Psoas muscle (tissue), 8 donors: ENCODE measurements at places on chromosomes 11 and 22. TPM values are rescaled to one million over a fixed set of nuclear protein-coding genes. Genes with fewer than 3 reads are reported as not detected.

The OTOG gene
- total RNA-seq = not detected

DNA sequence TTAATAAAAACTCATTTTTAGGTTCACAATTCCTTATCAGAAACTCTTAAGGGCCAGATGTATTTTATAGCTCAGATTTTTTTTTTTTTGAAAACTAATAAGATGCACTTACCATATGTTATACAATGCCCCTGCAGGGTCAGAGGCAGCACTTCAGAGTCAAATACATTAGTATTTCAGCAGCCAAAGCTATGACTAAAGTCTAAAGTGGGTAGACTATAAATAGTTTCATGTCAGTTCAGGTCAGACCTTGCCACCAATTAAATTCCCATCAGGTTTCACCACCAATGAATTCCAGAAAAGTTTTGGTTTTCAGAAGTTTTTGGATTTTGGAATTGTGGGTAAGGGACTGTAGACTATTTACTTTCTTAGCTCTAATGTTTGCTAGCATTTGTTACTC, 75.9 kb downstream of the FAM83F start:
- H3K4me3 ChIP-seq = no peak overlapping the region
- DNase-seq = no peak
- H3K27ac ChIP-seq = peak overlapping the region; percentile 33
- H3K36me3 ChIP-seq = no peaks in the 10 kb centered on the region

DNA sequence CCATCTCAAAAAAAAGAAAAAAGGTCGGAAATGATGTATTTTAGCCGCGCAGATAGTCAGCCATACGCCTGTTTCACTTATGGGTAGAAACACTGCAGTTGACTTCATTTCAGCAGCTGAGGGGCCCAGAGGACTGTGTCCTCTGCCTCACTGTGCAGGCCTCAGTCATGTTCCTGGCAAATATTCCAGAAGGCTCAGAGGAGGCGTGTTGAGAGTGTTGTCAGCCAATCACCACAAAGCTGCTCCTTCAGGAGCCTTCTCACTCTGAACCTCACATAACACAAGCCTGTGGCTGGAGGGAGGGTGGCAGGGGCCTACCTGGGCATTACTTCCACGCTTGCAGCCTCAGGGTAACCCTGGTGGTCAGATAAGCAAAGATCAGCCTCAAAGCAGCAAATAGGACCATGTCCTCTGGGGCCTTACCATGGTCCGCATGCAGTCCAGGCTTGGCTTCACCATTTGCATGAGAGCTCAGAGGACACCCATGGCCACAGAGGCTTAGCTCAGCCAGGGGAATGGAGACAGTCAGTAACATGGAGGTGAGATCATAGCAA, 17.3 kb upstream of the TREH start:
- DNase-seq = no peak
- no peaks in the 10 kb centered on the region for H3K27me3 ChIP-seq
- no peaks in the 10 kb centered on the region for H3K4me1 ChIP-seq
- H3K36me3 ChIP-seq = no peaks in the 10 kb centered on the region
- no peak overlapping the region for H3K27ac ChIP-seq

- peaks cover 6% of the 10 kb centered on the region for H3K4me1 ChIP-seq
- DNase-seq = peak; percentile 48
- H3K27ac ChIP-seq = no peak overlapping the region
These were observed 23.9 kb downstream of the NEFH start for GRCh38 chr22:29503811-29504372.

The OR52L1 gene
- total RNA-seq = not detected

GRCh38 chr22:35938226-35938625, 90.4 kb downstream of the RBFOX2 start:
- no peaks in the 10 kb centered on the region for H3K36me3 ChIP-seq
- H3K4me3 ChIP-seq = no peak overlapping the region
- no peak for DNase-seq
- no peaks in the 10 kb centered on the region for H3K4me1 ChIP-seq
- H3K27me3 ChIP-seq = no peaks in the 10 kb centered on the region

DNA sequence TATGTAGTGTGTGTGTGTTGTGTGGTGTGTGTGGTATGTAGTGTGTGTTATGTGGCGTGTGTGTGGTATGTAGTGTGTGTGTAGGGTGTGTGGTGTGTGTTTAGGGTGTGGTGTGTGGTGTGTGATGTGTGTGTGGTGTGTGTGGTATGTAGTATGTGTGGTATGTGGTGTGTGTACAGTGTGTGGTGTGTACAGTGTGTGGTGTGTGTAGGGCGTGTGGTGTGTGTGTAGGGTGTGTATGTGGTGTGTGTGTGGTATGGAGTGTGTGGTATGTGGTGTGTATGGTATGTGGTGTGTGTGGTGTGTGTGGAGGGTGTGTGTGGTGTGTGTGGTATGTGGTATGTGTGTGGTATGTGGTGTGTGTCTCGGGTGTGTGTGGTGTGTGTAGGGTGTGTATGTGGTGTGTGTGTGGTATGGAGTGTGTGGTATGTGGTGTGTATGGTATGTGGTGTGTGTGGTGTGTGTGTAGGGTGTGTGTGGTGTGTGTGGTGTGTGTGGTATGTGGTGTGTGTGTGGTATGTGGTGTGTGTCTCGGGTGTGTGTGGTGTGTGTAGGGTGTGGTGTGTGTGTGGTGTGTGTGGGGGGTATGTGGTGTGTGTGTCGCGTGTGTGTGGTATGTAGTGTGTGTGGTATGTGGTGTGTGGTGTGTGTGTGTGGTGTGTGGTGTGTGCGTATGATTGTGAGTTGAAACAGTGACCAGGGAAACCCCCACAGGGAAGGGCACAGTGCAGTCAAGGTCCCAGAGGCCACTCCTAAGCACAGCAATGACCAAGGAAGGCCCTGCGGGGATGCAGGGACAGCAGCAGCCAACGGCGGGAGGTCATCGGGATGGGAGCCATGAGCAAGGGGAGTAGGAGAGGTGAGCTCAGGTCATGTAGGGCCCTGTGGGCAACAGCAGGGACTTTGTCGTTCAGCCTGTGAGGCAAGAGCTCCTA, 2.9 kb upstream of the PPP6R2 start:
- DNase-seq = no peak
- H3K4me1 ChIP-seq = peaks cover 5% of the 10 kb centered on the region
- no peak overlapping the region for H3K4me3 ChIP-seq

DNA sequence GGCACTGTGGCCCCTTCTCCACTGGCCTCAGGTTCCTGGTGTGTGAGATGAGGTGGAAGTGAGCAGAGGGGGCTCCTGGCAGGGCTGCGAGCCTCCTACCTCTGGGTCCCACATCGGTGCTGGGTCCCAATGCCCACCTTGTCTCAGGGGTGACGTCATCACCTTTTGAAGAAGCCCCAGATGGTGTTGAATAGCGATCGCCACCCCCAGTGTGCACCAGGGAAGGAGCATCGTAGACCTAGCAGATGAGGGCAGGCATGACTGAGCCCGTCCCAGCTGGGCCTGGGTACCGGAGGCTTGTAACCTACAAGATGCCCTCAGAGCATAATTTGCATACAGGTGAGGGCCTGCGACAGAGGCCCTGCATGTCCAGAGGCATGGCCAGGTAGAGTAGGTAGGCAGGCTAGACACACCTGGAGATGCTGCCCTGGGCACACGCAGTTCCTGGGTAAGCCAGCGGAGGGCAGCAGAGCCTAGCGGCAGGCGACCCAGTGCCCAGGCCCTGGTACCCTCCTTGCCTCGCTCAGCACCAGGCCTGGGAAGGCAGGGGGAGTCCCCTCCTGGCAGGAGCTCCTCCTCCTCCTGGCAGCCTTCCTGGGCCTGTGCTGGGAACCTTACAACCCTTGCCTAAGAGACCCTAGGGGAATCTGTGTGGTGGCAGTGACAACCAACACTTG, 52.5 kb downstream of the TPCN2 start:
- DNase-seq = peak; percentile 79
- H3K27me3 ChIP-seq = peaks cover 2% of the 10 kb centered on the region
- H3K4me3 ChIP-seq = no peak overlapping the region
- no peaks in the 10 kb centered on the region for H3K36me3 ChIP-seq
- no peaks in the 10 kb centered on the region for H3K4me1 ChIP-seq

The NNMT gene
- total RNA-seq = 457 TPM

The C22orf31 gene
- not detected for total RNA-seq

DNA sequence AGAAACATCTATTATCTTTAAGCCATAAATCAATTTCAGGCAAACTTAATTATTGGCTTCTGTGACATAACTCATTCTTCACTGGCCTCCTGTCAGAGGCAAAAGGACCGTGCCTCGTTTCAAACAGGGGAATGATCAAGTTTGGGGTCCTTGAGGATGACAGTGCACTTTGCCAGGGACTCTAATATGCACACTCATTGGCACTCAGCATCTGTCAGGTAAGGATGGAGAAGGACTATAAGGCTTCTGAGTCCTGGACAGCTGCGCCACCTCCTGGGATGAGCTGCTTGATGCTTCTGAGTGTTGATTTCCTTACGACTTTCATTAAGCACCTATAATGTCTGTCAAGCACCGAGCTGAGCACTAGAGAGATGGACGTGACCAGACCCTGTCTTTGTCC, 20.2 kb downstream of the BPIFC start:
- H3K4me1 ChIP-seq = no peaks in the 10 kb centered on the region
- H3K36me3 ChIP-seq = no peaks in the 10 kb centered on the region
- peaks cover 4% of the 10 kb centered on the region for H3K27me3 ChIP-seq
- no peak overlapping the region for H3K4me3 ChIP-seq

DNA sequence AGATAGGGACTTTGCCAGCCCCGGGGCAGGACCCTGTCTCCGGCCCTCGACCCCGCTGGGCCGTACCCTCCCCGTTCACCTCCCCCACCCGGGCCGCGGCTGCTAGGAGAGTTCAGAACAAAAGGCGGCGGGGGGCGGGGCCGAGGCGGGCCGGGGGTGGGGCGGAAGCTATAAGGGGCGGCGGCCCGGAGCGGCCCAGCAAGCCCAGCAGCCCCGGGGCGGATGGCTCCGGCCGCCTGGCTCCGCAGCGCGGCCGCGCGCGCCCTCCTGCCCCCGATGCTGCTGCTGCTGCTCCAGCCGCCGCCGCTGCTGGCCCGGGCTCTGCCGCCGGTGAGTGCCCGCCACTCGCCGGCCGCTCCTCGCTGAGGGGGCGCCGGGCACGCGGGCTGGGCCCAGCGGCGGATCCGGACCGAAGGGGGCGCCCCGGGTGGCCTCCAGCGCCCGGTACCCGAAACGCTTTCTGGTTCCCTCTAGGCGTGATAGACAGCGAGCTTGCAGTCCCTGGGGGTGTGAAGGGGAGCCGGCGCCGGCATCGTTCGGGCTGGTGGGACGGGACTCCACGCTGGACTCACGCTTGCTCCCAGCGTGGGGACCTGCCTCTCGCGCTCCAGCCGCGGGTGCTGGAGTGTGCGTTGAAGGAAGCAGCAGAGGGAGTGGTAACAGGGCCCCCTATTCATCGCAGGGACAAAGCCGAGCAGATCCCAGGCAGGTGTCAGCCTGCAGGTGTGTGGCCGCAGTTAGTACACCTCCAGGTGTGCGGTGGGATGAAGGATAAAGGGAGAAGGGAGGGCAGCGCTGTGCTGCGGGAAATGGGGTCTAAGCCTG, at the start of gene MMP11:
TSS of gene MMP11 (plus strand) at position 201 of the 825 bp plus-strand sequence. CDS start at position 223, 22 bp downstream.
- no peaks in the 10 kb centered on the region for H3K27me3 ChIP-seq
- peak; percentile 77 for DNase-seq
- peak within 1 kb of the TSS; percentile 68 for H3K4me3 ChIP-seq
- H3K36me3 ChIP-seq = no peaks in the 10 kb centered on the region
- peaks cover 15% of the 10 kb centered on the region for H3K4me1 ChIP-seq

The PANX3 gene
- total RNA-seq = not detected

DNA sequence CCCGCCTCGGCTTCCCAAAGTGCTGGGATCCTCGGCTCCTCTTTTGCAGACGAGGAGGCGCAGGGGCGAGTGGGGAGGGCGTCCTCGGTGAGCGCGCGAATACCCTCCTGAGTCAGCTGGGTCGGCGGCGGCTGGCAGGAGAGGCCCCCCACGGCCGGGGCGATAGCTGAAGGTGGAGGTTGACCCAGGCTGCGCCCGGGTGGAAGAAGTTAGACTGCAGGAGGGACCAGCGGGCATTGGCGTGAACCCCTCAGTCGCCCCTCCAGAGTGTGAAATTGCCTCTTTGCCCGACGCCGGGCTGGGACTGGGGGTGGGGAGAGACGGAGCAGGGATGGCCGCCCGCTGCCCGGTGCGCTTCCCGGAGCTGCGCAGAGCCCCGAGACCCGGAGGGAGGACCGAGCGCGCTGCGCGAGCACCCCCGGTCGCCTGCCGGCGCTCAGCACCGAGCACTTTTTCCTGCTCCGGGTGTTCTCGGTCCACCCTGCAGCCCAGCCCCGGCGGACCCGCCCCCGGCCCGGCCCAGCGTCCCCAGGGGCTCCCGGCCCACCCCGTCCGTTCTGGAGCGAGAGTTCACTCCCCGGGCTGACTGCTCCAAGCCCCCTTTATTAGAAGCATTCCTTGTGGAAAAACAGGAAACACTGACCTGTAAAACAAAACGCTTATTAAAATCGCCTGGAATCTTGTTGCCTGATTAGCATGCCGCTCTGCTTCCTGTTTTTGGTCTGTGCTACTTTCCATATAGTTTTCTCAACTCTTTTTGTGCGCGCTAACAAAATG, 13.7 kb upstream of the CPT1A start:
- H3K4me3 ChIP-seq = peak overlapping the region; percentile 69
- peak overlapping the region; percentile 30 for H3K27ac ChIP-seq
- peaks cover 3% of the 10 kb centered on the region for H3K27me3 ChIP-seq
- peaks cover 3% of the 10 kb centered on the region for H3K4me1 ChIP-seq

The NRIP3 gene
- total RNA-seq = 0.15 TPM

- H3K4me1 ChIP-seq = peaks cover 9% of the 10 kb centered on the region
- H3K27me3 ChIP-seq = no peaks in the 10 kb centered on the region
- H3K4me3 ChIP-seq = peak overlapping the region; percentile 96
These were observed 983 bp downstream of the NARS2 start for GRCh38 chr11:78573681-78574080.
